Fibroblast of the conjunctiva (primary cell): ENCODE measurements at places on chromosomes 2 and 18.

DNA sequence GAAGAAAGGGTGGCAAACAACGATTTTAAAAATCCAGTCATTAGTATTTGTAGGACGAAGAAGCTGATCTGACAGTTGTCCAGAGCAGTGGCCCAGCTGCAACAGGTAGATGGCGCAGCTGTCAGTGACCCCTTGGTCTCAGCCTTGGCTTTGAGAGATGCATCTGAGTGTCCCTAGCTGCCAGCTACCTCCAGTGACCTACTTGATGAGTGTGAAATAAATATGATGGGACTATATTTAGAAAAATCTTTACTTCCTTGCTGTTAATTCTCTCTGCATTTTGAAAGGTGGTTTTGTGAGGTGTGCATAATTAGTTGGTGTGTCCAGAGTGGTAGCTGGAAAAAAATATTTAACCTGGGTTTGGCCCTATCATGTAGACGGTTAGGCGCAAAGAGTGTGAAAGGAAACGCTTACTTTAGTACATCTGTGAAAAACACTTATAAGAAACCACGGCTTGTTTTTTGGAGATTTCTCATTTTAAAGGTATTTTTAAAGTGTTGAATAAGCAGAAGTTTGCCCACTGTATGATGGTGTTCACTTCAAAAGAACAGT lies 963 bp downstream of the INPP1 start:
- DNase-seq: peak; percentile 26

- no peak for DNase-seq
These were observed 74.2 kb upstream of the RGPD5 start for GRCh38 chr2:109719871-109720270.

GRCh38 chr2:43057742-43058725 lies 168.4 kb downstream of the ZFP36L2 start:
- DNase-seq: no peak

DNA sequence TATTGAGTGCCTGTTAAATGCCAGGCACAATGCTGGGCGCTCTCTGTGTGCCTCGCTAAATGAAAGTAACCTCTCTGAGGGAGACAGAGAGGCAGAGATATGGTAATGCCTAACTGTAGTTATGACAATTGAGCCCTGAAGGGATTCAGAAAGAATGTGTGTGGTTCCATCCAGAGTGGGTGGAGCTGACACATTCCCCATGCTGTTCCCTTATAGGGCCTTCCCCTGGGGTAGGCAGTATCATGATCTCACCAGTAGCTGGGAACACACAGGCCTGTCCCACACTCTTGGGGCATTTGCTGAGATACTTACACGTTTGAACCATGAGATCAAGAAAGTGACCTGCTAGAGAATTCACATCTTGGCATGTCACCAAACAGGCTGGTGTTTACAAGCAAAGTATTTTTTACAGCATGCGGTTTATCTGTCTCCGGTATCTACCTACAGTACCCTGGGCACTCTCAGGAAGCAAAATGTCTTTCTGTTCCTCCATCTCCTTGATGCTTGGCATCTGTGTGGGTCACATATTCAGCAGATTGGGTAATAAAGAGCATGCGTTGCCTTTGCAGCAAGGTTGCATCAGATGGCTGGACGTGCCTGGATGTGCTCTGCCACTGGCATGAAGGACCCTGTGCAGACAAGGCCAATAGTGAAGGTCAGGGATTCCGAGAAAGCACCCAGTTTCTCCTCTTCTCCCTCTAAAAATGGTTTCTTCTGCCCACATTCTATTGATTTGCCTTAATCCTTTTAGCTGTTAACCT lies 9.4 kb downstream of the CTIF start:
- peak; percentile 89 for DNase-seq

DNA sequence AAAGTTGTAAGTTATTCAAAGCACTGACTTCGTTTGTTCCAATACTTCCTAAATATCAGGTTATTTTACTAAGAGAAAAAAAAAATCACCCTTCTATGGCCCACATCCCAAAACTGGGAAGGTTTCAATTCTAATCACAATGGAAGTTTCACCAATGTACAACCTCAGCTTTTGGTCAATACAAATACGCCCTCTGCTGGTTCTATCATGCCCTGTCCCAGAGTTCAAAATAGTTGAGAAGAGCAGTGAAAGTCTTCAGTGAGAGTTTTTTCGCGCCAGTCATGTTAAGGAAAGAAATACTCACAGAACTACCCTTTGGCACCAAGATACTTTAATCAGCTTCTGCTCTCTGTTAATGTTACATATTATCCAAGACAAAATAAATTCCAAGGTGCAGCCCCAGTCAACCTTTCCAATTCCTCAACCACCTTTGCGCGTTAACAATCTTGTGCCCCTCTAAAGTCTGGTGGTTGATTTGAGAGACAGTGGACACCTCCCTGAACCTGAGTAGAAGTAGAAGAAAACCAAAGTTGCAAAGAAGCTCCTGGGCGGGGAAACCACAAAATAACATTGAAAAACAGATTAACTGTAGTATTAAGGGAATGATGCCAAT lies 59.9 kb downstream of the SUMO1 start:
- peak; percentile 48 for DNase-seq

- no peak for DNase-seq
These were observed 797.8 kb downstream of the CCDC85A start for GRCh38 chr2:56981554-56981953.

DNA sequence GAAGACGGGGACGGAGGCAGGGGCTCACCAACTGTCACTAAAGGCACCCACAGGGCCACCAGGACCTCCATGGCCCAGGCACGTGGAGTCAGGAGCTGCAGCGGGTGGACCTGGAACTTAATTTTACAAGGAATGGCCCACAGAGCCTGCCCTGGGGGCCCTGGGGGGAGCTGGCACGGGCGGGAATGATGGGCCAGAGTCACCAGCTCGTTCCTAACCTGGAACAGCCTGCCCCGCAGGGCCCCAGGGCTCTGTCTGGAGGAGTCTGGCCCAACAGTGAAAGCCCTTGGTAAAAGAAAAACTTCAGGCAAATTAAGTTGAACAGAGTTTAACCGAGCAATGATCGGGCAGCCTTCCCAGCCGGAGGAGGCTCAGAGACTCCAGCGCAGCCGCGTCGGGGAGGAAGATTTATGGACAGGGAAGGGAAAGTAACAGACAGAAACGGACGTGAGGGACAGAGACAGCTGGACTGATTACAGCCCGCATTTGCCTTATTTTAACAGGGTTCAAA lies 118.4 kb upstream of the TMEM18 start:
- DNase-seq: no peak

GRCh38 chr2:60644951-60645350 lies 91.5 kb upstream of the BCL11A start:
- no peak for DNase-seq

GRCh38 chr2:122411231-122411630 lies 655.8 kb downstream of the TSN start:
- no peak for DNase-seq

- no peak for DNase-seq
These were observed 193.2 kb downstream of the TPGS2 start for GRCh38 chr18:36635414-36636096.

DNA sequence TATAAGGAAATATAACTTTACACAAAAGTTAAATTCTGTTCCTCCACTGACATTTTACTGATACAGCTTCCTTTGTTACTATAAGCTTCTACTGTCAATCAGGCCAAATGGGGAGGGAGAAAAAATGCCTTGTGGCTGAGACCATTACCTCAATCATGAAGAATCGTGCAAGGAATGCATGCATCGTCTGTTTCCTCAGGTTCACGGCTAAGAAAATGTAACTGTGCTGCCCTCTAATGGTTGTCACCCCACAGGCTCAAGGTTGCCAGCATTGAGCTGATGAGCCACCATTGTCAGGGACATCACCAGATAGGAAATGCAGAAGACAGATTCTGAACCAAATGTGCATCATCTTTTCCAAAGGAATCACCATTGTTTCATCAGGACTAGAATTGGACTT lies 426.9 kb downstream of the CDH2 start:
- peak; percentile 5 for DNase-seq

- DNase-seq: no peak
These were observed 9.2 kb downstream of the TMEM37 start for GRCh38 chr2:119440873-119441272.

- no peak for DNase-seq
These were observed 342.8 kb upstream of the RAB6C start for GRCh38 chr2:129636692-129637091.

DNA sequence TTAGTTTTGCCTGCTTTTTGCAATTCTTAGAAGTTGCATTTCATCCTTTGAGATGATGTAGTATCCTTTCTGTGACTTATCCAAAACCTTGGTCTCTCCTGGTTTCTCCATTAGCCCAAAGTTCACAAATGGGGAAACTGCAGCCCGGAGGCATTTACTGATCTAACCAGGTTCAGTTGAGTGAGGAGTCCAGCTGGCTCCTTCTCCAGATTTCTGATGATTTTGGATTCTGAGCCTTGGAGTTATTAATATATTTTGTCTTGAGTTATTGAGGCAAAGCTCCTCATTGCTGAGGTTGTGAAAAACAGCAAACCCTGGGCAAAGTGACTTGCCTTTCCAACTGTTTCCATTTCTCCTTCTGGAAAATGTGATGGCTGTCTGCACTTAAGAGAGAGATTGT lies 1.7 kb downstream of the SLC1A4 start:
- no peak for DNase-seq

DNA sequence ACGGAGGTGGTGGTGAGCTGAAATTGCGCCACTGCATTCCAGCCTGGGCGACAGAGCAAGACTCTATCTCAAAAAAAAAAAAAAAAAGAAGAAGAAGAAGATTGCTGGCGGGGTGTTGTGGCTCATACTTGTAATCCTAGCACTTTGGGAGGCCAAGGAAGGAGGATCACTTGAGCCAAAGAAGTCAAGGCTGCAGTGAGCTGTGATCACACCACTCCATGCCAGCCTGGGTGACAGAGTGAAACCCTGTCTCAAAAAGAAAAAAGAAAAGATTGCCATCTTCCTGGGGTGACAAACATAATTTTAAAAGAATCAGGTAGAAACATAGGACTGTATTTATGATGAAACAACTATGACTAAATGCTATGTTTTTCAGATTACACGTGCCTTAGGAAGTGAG lies 55.1 kb upstream of the EML4 start:
- DNase-seq: no peak

GRCh38 chr2:15701341-15701907 lies 109.8 kb downstream of the DDX1 start:
- no peak for DNase-seq

DNA sequence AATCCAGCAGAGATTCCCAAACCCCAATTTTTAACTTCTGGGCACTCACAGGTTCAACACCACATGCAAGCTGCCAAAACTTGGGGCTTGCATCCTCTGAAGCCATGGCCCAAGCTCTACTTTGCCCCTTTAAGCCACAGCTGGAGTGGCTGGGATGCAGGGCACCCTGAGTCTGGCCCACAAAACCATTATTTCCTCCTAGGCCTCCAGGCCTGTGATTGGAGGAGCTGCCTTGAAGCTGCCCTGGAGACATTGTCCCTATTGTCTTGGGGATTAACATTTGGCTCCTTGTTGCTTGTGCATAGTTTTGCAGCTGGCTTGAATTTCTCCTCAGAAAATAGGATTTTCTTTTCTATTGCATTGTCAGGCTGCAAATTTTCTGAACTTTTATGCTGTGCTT lies 109.8 kb upstream of the RPRM start:
- no peak for DNase-seq

GRCh38 chr2:218582076-218582475 lies 13.4 kb downstream of the CNOT9 start:
- DNase-seq: no peak

DNA sequence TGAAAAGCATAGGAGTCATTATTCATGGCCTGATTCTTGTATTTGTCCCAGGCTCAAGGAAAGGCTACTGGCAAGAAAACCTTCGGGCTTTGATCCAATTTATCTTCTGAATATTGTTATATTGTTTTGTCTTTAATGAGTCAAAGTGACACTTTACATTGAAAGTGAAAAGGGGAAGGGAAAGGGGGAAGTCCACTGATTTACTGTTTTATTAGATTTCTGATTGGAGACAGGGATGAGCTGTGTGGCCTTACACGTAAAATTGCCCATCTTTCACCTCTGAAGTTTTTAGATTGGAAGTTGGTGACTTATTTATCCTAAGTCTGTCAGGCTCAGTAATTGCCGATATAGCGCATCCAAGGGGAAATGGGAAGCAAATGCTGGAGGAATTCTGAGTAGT lies 843.8 kb upstream of the LRRTM1 start:
- DNase-seq: no peak

DNA sequence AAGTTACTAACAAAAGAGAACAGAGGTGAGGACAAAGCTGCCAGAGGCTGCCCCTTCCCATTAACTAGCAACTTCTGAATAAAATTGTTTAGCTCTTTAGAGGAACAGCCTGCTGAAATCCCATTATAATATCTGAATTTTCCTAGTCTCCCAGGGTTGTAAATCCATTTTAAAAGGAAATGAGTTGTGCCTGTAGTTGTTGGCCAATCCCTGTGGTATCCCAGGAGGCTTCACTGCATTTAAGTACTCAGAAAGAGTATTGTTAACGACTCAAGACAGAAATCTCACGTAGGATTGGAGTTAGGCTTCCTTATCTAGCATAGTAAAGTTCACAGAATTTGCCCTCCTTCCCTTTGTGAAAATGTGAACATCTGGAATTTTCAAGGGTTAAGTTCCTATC lies 8.9 kb downstream of the LAPTM4A start:
- DNase-seq: no peak

DNA sequence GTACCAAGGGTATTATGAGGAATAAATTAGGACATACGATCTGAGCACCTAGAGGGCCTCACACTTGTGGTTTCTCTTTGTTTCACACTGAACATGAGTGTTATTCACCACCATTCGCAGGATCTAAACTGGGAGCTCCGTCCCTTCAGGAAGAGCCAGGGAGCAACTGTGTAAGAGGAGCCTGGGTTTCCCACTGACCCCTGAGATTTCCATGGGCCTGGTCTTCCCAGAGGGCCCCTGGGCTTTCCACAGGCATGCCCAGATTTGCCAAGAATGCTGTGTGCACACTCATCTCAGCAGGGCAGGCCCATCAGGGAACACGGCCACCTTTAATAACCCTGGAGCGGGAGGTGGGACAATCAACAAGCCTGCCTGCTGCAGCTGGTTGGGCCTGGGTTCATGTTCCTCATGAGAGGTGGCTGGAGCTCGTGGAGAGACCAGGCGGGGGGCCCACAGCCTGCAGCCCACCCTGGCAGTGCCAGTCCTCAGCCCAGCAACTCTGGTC lies 416.8 kb upstream of the MYT1L start:
- DNase-seq: no peak

- no peak for DNase-seq
These were observed 246.1 kb downstream of the RPRM start for GRCh38 chr2:153232464-153232863.

- DNase-seq: no peak
These were observed 248.9 kb downstream of the TDRD15 start for GRCh38 chr2:21372654-21373053.

- no peak for DNase-seq
These were observed 13.7 kb downstream of the PMS1 start for GRCh38 chr2:189797902-189798301.

DNA sequence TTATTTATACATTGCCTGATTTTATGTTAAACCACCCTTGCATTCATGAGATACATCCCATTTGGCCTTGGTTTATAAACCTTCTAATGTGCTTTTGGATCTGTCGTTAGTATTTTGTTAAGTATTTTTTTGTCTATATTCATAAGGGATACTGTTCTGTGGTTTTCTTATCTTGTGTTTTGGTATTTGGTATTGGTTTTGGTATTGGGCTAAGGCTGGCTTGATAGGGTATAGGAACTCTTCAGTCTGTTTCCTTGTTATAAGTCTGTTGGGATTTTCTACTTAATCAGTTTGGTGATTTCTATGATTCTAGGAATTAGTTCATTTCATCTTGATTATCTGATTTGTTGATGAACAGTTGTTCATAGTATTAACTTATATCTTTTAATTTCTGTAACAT lies 49.2 kb downstream of the RELCH start:
- DNase-seq: no peak

GRCh38 chr2:27958711-27959378 lies 68.3 kb downstream of the BABAM2 start:
- no peak for DNase-seq
